ENCODE measurements at places on chromosomes 1 and 21.

GRCh38 chr1:204994086-204994862 lies 48.7 kb upstream of the CNTN2 start:
- DNase-seq = no peak

GRCh38 chr21:38258521-38259485 lies 2.0 kb downstream of the KCNJ15 start:
- no peak for DNase-seq

GRCh38 chr1:46983830-46984586 lies 39.5 kb upstream of the CYP4X1 start:
- no peak for DNase-seq

DNA sequence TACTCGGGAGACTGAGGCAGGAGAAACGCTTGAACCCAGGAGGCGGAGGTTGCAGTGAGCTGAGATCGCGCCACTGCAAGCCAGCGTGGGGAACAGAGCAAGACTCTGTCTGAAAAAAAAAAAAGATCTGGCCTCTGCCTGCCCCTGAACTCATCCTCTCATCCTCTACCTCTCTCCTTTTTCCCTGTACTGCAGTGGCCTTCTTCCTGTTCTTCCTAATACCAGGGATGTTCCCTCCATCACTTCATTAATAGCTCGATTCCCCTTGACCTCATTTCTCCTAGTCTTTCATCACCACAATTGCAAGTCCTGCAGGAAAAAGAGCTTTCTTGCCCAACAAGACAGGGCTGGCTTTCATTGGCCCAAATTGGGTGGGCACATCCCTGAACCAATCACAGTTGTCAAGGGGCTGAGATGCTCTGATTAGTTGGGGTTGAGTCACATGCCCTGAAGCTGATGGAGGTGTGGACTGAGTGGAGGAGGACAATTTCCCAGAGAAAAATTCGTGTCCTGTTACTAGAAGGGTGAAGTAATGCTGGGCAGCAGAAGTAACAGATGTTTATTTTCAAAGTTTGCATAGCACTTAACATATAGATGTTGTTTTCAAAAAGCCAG lies 86.8 kb upstream of the PUM1 start:
- no peak for DNase-seq
